Inflammatory macrophage treated with lipopolysaccharide for 1 hour (primary cell): ENCODE measurements at places on chromosomes 6 and 20.
A peak's percentile ranks its signal among the peaks of the same experiment; 100 is the strongest.

DNA sequence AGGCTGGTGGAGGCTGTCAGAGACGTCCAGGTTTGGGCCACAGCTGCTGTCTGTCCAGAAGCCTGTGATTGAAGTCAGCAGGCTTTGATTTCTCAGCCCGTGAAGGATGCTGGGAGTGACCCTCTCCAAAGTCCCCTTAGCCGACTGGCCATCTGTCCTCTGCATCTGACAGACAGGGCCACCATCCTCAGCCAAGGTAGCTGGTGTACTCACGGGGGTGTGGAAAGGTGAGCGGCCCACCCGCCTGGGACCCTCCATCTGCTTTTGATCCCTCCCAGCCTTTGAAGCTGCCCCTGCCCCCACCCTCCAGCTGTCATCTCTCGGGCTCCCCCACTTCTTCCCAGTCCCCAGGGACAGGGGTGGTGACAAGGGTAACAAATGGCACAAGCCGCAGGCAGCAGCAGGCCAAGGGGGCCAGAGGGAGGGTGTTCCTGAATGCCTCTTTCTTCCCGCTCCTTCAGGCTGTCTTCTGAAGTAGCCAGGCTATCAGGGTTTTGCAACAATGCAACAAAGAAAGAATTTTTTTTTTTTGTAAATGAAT, 84.4 kb downstream of the EYA2 start:
- no peak for DNase-seq

- no peak for DNase-seq
Observed at GRCh38 chr6:74534465-74535211, 671.2 kb downstream of the COL12A1 start.

DNA sequence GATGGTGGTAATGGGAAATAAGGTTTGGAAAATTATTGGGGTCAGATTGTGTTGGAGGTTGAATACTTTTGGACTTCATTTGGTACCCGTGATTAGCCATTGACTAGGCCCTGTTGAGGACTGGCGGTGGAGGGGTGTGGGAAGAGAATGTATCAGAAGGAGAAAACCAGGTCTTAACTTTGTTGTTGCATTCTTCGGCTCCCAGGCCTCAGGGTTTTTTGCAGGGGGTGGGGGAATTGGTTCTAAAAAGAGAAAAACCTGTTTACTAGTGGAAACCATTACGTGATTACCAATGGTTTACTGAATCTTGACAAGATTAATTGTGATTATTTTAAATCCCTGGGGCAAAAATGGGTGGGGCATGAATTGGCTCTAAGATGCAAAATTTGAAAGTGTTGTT, 85.1 kb downstream of the PHF20 start:
- DNase-seq, result no peak

DNA sequence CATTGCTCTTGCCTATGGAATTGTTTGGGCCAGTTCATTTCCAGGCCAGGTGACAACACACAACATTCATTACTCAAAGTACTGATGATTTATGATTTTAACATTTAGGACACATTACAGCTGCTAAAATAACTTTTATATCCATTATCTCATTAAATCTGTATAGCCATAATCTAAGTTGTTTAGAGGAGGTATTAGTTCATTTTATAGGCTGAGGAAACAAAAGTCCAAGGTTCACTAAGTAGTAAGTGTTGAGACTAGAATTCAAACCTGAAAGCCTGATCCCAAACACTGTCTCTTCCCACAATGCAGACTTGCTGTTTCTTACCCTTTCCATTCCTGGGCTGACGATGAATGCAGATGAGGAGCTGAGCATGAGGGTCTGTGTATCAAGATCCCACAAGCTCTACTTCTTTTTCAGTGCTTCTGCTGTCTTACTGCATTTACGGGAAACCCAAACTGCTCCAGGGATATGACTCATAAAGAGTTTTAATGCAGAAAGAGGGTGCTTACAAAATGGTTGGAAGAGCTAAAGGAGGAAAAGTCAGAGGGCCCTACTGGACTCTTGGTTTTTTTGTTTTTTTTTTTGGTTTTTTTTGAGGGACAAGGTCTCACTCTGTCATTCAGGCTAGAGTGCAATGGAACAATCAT, 17.9 kb downstream of the TENT5A start:
- no peak for DNase-seq

DNA sequence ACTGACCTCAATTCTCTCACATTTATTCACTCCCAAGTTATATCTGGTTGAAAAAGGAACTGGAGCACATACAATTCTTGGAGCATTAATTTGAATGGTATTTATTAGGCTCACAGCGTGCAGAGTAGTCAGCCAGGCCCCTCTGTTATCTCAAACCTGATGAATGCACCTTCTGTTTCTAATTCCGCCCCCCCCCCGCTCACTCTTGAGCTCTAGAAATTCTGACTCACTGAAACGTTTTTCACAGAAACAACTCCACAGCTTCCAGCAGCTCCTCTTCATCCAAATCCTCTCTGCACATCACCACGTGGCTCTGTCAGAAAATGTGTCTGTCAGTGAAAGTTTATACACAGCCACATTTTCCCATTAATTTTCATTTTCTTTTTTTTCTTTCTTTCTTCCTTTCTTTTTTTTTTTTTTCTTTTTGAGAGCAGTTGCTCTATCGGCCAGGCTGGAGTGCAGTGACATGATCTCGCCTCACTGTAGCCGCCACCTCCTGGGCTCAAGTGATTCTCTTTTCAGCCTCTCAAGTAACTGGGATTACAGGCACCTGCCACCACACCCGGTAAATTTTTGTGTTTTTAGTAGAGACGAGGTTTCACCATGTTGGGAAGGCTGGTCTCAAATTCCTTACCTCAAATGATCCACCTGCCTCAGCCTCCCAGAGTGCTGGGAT, 109.4 kb downstream of the TBXT start:
- no peak for DNase-seq

- no peak for DNase-seq
Observed at GRCh38 chr6:139964737-139965136, 590.3 kb upstream of the CITED2 start.

- no peak for DNase-seq
Observed at GRCh38 chr6:54058236-54058635, 53.0 kb upstream of the MLIP start.

- DNase-seq, result no peak
Observed at GRCh38 chr6:157539900-157540752, 159.1 kb downstream of the ZDHHC14 start.

GRCh38 chr20:219290-220115, 7.6 kb upstream of the DEFB129 start:
- DNase-seq, result no peak

DNA sequence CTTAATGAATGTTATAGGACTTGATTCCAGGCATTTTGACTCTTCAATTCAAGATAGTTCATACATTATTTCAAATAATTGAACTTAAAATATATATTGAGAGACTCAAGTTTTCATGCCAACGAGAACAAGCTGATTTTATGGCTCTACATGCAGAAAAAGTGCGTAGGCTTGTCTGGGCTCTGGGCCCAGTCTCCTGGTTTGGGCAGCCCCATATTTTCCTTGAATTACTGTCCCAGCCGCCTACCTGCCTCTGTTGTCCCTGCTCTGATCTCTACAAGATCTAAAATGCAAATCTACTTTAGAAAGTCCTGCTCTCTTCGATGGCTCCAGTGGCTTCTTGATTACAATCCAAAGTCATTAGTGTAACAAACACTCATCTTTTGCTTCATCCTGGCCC, 537.4 kb upstream of the CHD6 start:
- no peak for DNase-seq

DNA sequence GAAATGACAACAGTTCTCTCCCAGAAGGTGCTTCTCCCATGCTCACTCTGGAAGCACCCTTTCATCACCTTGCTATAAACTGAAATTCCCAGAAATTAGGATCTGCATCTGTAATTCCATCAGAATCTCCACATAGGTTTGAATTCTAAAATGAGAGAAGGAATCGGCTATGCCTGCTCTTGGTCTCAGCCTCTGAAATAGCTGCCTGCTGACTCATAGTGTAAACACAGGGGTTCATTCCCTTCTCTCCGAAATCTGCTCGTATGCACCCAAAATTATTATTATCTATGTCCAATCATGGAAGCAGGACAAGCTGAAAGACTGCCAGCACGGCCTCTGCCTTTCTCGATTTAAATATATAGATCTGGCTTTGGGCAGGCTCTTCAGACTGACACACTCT, 74.6 kb upstream of the TAB2 start:
- DNase-seq, result no peak

- DNase-seq, result no peak
Observed at GRCh38 chr20:63295846-63296245, 2.9 kb downstream of the COL20A1 start.

DNA sequence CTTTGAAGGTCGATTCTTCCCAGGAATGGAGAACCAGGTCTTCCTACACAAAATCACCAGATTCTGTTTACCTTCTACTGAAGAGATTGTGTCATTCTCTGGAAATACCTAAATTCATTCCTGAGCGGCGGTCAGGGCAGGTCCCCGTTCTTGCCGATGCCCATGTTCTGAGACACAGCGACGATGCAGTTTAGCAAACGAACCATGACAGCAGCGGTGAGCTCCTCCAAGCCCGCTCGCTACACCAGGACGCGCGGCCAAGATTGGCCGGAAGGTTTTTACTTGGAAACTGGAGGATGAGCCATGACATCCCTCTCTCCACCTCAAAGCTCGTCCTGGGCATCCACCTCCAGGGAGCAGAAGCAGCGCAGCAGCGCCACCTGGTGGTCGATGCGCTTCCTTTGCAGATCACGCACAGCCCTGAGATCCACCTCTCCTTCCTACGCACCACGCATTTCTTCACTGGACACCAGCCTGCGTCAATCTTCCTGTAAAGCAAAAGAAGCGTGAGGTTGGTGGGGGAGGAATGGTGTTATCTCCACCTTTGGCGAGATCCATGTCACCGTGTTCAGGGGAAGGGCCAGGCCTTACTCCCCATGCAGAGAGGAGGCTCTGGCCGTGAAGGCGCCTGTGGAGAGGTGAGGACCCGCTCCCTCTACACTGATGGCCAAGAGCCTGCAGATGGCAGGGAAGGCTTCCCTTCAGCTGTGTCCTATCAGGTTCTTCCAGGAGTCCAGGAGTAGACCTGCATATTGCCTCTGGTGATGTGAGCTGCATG, 9.9 kb upstream of the HLA-B start:
- peak; percentile 97 for DNase-seq

DNA sequence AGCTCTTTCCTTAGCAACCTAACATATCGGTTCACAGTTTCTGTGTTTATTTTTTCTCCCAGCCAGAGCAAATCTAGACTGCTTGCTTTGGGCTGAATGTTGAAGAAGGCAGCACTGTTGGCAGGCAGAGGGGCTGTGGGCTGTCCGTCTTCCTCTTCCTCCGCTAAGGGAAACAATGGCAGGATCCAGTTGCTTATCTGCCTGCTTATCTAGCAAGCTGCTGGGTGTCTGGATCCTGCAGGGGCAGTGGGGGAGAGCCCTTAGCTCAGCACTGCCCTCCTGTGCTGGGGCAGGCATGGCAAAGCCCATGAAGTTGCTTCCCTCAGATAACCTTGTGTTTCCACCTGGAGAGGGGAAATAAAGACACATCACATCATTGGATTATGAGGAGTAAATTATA, 92.7 kb upstream of the CD93 start:
- DNase-seq, result no peak

DNA sequence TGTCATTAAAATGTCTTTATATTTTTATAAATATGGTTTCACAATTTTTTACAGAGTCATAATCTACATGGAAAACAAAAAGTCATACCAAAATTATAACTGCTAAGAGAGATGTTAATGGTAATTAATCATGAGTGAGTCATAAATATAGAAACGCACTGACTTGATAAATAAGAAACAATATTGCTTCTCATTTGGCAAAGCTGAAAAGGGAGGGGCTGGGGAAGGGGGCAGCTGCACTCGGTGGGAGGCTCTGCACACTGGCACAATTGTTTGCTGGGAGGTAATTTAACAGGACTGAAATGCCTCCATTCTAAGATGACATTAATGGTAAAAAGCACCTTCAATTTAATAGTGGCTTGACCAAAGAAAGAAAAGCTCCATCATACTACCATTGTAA, 133.3 kb upstream of the AGPAT4 start:
- DNase-seq, result no peak

- DNase-seq, result no peak
Observed at GRCh38 chr6:128259029-128259724, 261.2 kb downstream of the PTPRK start.

GRCh38 chr20:57665589-57665971, 44.2 kb downstream of the PMEPA1 start:
- no peak for DNase-seq

GRCh38 chr6:44217332-44218143, 812 bp downstream of the MYMX start:
- no peak for DNase-seq

GRCh38 chr6:4313044-4313686, 177.8 kb upstream of the ECI2 start:
- peak; percentile 56 for DNase-seq

GRCh38 chr6:119643876-119644275, 294.3 kb upstream of the MAN1A1 start:
- no peak for DNase-seq

- no peak for DNase-seq
Observed at GRCh38 chr6:145336119-145336518, 399.2 kb downstream of the EPM2A start.

DNA sequence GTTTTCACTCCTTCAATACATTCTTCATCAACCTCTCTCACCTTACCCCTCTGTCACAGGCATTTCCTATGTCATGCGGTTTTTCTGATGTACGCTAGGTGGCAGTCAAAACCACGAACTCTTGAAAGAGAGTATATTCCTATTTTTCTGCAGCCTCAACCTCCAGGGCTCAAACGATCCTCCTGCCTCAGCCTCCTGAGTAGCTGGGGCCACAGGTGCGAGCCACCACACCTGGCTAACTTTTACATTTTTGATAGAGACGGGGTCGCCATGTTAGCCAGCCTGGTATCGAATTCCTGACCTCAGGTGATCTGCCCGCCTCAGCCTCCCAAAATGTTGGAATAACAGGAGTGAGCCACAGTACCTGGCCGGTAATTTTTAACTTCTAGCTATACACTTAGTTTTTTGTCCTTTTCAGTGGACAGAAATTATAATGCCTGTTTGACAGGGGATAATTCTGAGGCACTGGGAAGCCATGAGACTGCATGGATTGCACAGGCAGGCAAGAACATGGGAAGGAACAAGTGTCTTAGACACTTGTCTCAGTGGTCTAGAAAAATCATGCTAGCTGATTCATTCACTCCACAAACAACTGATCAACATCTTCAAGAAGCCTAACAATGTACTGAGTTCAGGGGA, 22.5 kb upstream of the HFE start:
- DNase-seq, result peak; percentile 80

GRCh38 chr6:75282706-75283105, 1.9 kb downstream of the TMEM30A start:
- DNase-seq, result no peak

GRCh38 chr6:13638626-13639025, 23.5 kb downstream of the NOL7 start:
- DNase-seq, result no peak

GRCh38 chr6:33985947-33986346, 159.9 kb downstream of the GRM4 start:
- DNase-seq, result no peak

DNA sequence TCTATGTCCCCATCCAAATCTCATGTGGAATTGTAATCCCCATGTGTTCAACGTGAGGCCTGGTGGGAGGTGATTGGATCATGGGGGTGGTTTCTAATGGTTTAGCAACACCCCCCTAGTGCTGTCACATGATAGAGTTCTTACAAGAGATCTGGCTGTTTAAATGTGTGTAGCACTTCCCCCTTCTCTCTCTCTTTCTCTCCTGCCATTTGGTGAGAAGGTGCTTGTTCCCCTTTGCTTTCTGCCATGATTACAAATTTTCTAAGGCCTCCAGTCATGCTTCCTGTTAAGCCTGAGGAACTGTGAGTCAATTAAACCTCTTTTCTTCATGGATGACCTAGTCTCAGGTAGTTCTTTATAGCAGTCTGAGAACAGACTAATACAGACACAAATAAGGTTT, 165.4 kb downstream of the OGFRL1 start:
- no peak for DNase-seq

- DNase-seq, result no peak
Observed at GRCh38 chr20:7195704-7196103, 428.2 kb downstream of the BMP2 start.
